ENCODE measurements at places on chromosomes 1 and 21.

- no peak for DNase-seq
Measured at GRCh38 chr1:37292789-37293188, 181.6 kb upstream of the ZC3H12A start.

GRCh38 chr1:154669464-154670282, 61.7 kb upstream of the ADAR start:
- peak; percentile 59 for DNase-seq

- no peak for DNase-seq
Measured at GRCh38 chr1:84259376-84259775, 42.1 kb upstream of the SAMD13 start.

DNA sequence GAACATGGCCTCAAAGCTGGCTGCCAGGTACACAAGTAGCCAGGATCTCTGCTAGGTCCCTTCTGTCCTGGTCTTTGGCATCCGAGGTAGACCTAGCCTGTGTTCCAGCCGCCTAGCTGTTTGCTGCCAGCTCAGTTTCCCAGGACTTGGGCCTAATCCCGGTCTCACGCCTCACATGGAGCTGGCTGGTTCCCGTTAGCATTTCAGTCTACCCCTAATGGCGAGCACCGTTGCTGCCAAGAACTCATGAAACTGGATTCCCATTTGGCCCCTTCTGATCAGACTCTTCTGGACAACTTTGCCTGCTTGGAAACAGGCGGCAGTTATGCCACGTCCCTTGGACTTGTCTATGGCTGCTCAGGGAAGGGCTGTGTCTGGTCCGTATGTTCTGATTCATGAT, 26.2 kb upstream of the HHAT start:
- DNase-seq: no peak

GRCh38 chr1:168031198-168031597, 94.3 kb upstream of the MPC2 start:
- DNase-seq: no peak

GRCh38 chr1:3909615-3910014, 9.5 kb upstream of the C1orf174 start:
- DNase-seq: no peak

- DNase-seq: no peak
Measured at GRCh38 chr1:199858171-199858570, 169.3 kb upstream of the NR5A2 start.

DNA sequence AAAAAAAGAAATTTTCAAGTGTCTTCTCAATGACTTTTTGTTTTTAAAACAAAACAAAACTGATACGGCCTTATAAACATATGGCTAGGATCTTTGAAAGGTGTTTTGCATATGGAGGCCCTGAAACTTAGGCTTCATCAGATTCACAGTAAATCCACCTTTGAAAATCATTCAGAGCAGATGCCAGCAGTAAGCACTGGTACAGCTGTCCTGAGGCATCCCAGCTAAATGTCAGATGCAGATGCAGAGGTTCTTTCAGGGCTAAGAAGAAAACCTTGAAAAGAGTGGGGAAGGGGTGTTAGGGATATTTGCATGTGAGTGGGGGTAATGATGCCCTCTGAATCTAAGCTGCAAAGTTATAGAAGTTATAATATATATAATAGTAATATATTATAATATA, 56.2 kb upstream of the GNG12 start:
- DNase-seq: no peak

DNA sequence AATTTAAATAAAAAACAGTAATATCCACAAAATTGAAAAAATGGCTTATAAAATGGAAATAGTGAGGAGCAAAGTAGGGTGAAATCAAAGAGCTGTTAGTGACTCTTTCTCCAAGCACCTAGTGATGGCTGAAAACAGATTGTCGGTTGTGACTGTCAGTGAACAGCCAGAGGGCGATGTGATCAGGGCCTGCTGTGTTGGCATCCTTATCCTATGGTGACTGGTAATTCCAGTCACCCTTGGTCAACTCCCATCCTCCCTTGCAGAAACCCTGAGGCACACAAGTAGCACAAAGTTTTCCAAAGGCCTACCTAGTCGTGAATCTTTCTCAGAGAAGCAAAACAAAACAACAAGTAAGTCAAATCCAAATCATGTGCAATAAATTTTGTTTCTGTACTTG, 599.8 kb upstream of the CXADR start:
- DNase-seq: no peak

DNA sequence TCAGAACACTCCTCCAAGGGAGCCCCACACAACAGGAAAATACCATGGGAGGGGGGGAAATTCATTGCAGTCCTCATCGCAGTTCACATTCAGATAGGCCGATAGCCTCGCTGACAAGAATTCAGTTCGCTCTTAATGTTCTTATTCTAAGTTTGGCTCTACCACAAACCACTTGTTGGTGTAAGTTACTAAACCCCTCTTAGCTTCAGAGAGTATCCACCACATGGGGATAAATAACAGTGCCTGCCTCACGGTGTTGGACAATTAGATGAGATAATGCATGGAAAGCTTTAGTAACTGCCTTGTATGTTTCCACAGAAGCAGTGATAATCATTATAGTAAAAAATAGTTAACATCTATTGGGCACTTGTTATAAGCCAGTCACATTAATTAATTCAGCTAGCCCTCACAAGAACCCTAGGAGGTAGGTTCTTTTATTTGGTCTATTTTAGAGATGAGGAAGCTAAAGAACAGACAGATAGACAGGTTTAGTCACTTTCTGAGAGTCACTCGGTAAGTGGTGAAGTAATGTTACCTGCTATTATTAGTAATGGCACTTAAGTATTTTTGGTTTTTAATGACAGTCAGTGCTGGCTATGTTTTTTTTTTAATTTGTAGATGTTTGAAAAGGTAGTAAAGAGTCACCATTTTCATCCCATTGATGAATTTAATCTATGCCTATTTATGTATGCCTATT, 10.1 kb downstream of the VAV3 start:
- DNase-seq: no peak

GRCh38 chr1:149936170-149936991, at the start of gene MTMR11:
TSS of gene MTMR11 (minus strand) at chr1:149936879. CDS start at chr1:149936647, 232 bp downstream.
- no peak for DNase-seq

DNA sequence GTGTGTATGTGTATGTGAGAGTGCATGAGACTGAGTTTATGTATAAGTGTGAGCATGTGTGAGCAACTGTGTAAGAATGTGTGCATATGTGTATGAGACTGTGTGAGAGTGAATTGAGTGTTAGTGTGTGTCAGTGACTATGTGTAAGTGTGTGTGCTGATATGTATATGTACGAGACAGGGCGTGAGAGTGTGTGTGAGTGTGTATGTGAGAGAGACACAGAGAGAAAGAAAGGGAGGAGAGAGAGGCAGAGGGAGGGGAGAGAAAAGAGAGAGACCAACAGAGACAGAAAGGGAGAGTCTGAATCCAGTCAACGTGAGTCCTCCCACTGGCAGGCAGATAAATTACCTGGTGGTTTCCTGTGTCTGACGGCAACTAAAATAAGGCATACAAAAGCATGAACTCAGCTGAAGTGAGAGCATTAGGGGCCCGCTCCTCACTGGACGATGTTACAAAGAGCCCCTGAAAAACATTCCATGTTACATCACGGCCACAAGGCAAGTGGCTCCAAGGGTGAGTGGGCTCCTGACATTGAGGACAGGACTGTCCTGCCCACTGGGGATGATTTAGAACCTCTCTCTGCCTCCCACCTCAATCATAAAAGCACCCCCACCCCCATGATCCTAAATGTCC, 66.6 kb upstream of the TIAM1 start:
- DNase-seq: no peak

GRCh38 chr1:158028969-158029368, 35.5 kb downstream of the KIRREL1 start:
- no peak for DNase-seq

Measured in activated T-helper 1 cell treated with anti-CD3 and anti-CD28 coated beads, Interleukin-2, amount 50 U/mL, for 16 hours (primary cell).